ENCODE measurements at places on chromosomes 13 and 19.

- DNase-seq, result no peak
These were observed 19.1 kb downstream of the CEBPG start for GRCh38 chr19:33392341-33393285.

GRCh38 chr13:35531526-35531925 is 55.0 kb upstream of the MAB21L1 start:
- DNase-seq, result no peak

DNA sequence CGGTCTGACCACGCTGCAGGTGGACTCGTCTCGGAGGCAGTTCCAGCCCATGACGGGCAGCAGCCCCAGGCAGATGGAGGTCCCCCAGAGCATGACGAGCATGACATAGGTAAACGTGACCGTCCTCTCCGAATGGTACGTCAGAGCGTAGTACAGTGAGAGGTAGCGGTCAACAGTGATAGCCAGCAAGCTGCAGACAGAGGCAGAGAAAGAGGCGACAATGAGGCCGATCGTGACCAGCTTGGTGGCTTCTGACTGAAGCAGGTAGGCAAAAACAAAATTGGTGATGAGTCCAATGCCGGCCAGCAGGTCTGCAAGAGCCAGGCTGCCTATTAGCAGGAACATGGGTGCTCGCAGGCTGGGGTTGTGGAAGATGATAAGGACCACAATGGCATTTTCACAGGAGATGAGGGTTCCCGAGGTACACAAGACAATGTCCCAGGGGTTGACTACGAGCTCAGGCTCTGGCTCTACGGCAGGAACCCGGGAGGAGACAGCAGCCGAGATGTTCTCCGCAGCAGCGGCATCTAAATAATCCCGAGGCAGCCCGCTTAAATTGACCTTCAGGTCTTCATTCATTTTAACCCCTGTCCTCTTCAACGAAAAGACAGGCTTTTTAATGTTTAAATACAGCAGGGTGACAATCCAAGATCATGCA is 1.2 kb downstream of the GPR12 start:
- no peak for DNase-seq

DNA sequence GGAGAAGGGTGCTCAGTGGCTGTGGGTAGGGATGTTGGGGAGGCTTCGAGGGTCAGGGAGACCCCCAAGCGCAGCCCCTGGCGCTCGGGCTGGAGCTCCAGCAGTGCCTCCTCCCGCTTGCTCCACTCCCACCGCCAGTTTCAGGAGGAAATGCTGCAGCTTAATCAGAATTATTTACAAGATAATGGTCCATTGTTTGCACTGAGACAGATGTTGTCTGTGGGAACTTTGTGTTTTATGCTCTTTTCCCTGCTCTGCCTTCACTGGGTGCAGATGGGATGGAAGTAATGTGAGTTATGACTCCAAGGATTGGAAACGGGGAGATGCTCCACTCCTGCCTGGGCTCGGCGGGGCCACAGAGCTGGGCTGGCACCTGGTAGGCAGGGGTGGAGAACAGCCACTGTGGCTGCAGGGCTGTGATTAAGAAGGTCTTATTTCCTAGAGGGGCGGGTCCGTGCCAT is 192.4 kb downstream of the ZNF536 start:
- DNase-seq, result no peak

GRCh38 chr13:20118268-20119140 is 42.3 kb downstream of the GJA3 start:
- DNase-seq, result no peak

DNA sequence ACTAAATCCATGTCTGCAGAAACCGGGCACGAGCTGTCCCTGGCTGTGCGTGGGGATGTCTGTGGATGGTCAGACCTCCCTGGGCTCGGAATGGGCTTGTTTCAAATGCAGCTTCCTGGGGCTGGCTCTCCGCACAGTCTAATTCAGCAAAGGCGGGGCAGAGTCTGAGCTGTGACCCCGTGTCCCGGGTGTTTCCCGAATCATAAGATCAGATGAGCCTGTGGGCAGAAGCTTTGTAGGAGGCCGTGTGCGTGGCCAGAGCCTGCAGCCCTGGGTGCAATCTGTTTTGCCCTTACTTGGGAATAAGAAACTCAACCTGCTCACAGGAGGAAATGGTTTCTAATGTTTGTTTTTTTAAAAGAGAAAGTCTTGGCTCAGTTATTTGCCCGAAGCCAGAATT is 13.9 kb upstream of the GNA11 start:
- no peak for DNase-seq

- no peak for DNase-seq
These were observed 24.3 kb upstream of the SHFL start for GRCh38 chr19:10061717-10062310.

DNA sequence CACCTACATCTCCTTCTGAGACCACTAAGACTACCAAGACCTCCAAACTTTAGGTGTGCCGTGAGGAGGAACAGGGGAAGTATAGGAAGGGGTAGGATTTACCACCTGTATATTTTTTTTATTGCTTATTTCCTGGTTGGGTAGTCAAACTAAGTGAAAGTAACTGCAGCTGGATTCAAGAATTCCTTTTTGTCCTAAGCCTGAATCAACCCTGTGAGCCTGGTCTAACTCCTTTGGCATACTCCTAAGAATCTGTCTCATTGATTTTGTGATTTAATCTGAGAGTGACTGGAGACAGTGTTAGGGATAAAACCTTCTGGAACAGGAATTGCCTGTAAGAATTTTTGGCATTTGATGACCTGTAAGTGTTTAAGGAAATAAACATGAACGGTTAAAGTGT is 523.5 kb upstream of the MIR17HG start:
- no peak for DNase-seq

- no peak for DNase-seq
These were observed 15.2 kb downstream of the HTR2A start for GRCh38 chr13:46881621-46882020.

DNA sequence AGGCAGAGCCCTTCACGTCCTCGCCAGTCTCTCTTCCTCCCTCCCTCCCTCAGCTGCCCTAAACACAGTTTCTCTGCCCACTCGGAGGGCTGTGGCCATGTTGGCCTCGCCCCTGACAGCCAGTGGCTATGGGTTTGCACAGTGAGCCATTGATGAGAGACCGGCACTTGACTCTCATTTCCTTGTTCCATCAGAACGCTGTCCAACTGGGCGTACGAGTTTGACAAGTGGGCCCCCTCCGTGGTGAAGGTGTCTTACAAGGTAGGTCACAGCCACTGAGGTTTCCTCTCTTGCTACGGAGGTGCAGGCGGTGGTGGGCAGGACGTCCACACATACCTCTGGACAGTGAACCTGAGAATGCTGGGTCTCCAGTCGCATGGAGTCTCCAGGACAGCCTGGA is 57.9 kb downstream of the SMARCA4 start:
- no peak for DNase-seq

DNA sequence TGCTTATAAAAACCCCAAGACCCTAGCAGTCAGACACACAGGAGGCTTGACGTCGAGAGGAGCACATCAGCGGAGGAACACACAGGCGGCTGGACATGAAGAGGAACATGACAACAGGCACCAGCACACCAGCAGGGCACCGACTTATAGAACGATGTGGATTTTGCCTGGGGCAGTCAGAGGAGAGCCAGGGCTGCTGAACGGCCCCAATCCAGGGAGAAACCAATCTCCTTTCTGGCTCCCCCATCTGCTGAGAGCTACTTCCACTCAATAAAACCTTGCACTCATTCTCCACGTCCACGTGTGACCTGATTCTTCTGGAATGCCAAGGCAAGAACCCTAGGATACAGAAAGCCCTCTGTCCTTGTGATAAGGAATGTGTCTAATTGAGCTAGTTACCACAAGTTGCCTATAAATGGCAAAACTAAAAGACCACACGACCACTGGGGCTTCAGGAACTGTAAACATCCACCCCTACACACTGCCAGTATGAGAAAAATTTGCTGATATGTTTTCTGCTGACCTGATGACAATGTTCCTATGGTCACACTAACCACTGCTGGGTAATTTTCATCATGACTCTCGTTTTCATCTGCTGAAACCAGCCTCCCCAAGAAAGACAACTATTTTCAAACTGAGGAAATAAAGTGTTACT is 35.8 kb upstream of the CEACAM21 start:
- DNase-seq, result no peak

DNA sequence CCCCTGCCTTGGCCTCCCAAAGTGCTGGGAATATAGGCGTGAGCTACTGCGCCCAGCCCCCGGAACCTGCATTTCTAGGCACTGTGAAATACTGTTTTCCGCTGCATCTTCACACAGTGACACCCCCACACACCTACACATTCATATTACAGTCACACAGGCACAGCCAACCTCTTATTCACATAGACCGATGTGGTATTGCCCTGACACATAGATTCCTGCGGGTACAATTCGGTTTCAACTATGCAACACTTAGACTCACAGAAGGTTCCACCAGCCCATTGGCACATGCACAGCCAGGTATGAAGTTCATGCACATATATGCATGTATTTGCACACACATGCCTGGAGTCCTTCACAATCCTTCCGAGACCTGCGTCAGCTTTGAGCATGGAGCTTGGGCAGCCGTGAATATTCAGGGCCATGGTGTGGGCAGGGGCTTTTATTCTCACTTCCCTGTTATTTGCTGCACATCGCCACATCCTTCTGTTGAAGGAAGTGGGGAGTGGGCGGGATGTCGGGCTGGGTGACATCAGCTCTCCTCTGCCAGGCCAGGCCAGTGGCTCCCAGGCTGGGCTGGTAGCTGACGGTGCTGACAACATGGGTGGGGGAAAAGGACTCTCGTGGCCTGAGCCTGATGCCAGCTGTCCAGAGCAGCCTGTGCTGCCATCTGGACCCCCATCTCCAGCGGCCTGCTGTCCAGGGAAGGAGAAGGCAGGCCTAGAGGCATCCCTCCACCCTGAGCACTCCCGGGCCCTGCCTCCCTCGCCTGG is 5.4 kb upstream of the CDC37 start:
- DNase-seq, result peak; percentile 56

DNA sequence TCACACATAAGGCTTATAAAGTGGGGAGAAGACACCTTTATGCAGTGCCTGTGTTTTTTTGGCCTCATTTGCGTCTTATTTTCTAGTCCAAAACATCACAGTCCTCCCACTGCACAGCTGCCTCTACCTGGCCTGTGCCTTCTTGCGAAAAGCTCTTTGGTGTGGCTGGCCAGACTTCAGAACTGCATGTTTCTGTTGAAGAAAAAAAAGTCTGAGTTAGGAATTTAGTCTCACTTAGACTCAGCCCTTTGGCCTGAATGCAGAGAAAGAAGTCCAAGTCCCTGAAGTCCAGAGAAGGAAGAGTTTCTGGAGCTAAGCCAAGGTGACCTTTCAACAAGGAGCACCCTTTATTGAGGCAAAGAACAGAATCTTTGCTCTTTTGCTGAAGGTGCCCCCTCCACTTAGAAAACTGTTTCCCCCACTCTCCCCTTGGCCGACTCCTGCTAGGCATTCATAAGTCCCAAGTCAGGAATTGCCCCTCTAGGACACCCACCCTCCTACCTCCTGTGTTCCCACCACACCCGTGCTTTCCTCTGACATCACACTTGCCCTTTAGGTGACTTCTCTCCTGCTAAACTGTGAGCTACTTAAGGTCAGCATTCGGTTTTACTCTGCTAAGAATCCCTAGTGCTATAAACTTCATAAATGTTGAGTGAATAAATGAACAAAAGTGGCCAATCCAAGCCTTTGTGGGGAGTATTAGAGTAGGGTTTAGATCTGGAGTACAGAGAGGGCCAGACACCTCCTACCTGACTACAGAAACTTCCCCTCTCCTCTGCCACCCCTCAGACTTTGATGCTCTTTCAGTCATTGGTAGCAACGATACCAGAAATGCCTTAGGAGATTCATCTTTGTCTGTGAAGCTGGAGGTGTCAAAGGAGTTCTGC is 226.8 kb downstream of the LACC1 start:
- no peak for DNase-seq

GRCh38 chr13:34155931-34156607 is 338.1 kb downstream of the RFC3 start:
- no peak for DNase-seq

DNA sequence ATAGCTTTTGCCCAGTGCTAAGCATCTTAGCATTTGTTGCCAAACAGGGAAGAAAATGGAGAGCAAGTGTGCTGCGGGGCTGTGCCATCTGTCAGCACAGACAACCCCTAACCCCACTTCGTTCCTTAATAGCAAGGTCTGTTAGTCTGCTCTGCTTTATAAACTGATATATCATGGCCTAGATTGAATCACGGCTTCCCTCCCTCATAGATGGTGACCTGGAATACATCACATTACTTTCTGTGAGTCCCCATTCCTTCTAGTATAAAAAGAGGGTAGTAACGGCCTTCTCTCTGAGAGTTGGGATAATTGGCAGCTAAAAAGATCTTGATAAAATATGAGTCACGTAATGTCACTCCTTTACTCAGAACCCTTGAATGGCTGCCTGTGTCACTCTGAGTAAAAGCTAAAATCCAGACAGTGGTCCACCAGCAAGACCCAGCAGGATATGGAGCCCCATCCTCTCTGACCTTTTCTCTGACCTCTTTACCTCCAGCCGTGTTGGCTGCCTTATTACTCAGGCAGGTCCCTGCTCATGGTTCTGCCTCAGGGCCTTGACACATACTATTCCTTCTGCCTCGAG is 151.7 kb downstream of the DLEU7 start:
- no peak for DNase-seq

- no peak for DNase-seq
These were observed 48.0 kb upstream of the ABCC4 start for GRCh38 chr13:95349267-95349666.

GRCh38 chr13:76982061-76982460 is 9.8 kb upstream of the CLN5 start:
- DNase-seq, result no peak

DNA sequence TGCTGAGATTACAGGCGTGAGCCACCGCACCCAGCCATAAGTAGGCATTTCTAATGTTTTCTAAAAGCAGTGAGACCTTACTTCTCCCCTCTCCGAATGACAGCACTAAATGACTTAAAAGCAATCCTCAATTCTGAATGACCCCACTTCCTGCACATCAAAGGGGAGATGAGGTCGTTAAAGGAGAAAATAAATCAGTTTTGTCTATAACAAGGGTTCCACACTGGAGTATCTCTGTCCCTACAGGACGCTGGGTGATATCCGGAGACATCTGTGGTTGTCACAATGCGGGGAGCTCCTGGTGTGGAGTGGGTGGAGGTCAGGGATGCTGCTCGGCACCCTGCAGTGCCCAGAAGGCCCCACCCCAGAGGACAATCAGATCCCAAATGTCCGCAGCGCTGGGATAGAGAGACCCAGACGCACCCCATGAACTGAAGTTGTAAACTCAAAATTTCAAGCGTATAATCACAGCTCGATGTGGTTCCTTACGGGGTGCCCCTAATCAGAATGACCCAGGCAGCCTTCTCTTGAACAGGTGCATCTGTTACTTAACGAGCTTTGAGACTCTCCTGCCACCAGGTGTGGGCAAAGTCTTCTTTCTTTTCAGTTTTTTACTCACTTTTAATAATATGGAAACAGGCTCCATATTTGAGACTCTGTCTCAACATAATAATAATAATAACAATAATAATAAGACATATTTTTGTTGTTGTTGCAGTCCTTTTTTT is 2.9 kb downstream of the GNG7 start:
- no peak for DNase-seq

Measured in Kasumi-1 (cell line).